Adipocyte (in vitro differentiated cells): ENCODE measurements at places on chromosomes 5 and 9.

DNA sequence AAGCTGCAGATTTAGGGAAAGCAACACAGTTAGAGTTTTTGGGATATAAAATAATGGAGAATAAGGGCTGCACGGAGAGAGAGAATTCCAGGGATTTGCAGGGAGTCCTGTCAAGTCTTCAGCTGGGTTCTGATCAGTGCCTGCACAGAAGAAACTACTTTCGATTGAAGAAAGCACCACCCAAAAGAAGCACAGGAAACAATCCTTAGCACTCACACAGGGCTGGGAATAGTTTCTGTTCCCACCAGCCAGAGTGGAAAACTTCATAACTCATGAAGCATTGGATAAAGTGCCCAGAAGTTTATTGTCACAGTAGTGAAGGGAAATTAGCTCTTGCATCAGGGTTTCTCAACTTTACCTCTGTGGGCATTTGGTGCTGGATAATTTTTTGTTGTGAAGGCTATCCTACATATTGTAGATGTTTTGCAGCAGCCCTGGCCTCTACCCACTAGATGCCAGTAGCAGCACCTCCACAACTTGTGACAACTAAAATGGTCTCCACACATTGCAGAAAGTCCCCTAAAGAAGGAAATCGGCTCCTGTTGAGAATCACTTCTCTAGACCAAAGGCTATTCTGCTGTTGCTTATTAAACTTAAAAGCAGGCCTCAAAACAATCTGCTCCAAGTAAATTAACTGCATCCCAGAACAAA is 71.0 kb upstream of the FAM120A start:
- DNase-seq: no peak

- peak; percentile 68 for DNase-seq
Observed at GRCh38 chr5:167770461-167770860, 521.0 kb upstream of the WWC1 start.

DNA sequence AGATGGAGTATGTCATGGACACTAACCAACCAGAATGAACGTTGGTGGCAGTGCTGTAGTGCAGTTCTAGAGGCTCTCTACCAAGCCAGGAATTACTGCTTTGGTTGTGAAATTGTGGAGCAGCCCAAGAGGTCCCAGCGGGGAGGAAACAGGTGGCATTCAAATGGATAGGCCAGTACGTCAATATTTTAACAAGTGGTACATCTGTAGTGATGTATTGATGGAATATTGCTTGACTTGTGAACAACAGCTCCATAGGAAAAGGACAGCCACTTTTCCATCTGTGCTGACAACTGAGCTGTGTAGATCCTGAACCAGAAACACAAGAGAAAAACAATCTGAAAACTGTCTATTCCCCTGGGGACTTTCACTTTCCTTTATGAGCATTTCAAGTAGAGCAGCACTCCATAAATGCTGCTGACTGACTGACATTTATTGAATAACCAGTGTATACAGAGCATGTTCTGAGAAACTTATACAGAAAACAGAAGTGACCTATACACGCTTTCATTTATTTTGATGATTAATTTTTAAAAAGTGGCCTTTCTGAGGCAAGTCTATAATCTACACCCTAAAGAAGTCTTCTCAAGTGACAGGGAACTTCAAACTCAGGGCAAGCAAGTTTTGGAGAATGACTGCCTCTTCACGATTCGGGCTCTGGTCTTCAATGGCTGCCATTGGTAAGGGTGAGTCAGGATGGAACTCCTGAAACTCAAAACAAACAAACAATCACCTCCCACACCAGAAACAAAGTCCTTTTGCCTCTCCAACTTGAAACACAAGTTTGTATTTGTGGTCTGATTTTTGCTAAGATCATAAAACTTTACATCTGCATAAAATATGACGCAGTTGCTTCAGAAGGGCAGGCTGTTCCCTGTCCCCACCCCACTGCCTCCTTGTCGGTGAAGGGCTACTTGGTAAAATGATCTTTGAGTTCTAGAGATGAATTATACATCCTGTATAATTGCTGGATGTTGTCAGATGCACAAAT is 362.4 kb downstream of the NDUFS4 start:
- no peak for DNase-seq

GRCh38 chr9:35074791-35075190 is 2.4 kb upstream of the VCP start:
- no peak for DNase-seq

GRCh38 chr9:108743416-108743815 is 112.4 kb downstream of the ACTL7B start:
- no peak for DNase-seq

DNA sequence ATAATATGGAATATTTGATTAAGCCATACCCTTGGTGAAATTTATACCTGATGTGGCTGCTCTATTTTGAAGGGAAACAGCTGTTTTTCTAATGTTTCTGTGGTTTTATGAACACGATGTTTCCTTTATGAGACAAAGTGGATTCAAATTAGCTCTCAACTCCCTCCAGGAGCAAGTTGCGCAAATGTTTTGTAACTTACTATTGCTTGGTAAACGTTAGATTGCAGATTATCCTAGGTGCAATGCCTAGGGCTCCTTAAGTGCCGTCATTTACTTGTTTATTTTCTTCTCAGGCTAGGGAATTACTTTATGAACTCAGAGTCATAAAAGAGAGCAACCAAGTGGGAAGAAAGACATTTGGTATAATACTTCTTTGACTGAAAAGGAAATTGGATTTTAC is 763.1 kb downstream of the TAF11L14 start:
- peak; percentile 9 for DNase-seq

DNA sequence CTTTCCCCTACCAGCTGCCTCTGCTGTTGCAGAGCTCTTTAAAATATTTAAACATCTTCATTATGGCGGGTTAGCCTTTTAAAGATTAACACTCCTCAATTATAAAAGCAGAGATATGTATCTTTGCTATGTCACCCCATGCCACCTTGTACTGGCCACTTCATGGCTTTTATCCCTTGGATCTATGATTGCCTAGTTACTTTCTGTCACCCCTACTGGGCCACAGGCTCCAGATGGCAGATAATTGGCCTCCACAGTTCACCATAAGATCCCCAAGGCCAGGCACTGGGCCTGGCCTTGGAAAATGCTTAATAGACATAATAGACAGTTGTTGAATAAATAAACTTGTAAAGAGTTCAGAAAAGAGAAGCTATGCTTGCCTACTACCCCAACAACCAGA is 142.0 kb upstream of the SHB start:
- no peak for DNase-seq

DNA sequence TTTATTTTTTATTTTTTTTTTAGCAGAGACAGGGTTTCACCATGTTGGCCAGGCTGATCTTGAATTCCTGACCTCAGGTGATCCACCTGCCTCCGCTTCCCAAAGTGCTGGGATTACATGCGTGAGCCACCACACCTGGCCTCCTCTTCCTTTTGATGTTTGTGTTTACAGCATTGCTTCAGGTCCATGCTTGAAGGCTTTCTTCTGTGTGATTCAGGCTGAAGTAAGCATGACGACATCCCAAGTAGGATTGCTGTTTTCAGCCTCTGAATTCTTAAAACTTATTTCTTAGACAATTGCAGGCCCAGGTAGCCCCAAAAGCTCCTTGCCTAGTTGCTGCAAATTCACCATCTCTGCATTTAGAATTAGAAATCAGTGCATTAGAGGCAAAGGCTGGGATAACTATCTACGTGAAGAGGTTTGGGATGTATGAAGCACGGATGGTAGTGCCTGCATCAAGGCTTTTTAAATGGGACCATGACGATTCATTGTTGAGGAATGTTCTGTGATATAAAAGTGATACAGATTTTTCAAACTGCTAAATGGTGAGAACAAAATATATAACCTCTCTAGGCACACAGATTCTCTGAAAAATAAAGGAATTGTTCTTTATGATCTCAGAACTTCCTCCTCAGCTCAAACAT is 3.0 kb upstream of the ETF1 start:
- DNase-seq: no peak

DNA sequence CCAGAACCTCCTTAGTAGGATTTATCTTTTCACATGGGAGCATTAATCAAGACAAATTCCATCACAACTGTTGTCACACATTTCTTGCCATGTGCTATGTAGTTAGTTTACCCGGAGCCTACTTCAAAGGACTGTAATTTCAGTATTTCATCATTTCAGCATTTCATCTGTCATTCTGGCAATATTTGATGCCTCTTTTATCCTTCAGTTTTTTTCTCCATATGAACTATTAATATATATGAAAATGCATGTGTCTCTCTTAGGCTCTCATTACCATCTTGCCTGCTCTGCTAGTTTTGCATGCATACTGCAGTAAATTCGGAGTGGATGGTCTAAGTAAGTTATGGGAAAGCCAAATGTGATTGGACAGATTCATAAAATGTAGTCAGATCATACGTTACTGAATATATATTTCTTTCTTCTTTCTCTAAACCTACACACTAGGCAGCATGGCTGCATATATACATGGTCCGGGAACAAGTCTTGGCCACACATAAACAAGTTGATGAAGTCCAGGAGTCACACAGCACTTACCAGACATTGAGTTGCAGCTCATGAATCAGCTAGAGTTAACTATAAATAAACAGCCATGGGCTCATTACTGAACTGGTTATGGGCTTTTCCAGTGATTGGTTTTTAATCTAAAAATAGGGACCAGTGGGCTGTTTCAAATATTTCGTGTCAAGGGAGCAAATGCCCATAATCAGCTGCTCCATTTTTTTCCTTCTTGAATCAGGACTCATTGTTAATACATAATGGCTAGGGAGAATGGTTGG is 46.6 kb downstream of the SPATA31D1 start:
- no peak for DNase-seq

GRCh38 chr9:1284727-1285126 is 234.6 kb downstream of the DMRT2 start:
- DNase-seq: no peak

DNA sequence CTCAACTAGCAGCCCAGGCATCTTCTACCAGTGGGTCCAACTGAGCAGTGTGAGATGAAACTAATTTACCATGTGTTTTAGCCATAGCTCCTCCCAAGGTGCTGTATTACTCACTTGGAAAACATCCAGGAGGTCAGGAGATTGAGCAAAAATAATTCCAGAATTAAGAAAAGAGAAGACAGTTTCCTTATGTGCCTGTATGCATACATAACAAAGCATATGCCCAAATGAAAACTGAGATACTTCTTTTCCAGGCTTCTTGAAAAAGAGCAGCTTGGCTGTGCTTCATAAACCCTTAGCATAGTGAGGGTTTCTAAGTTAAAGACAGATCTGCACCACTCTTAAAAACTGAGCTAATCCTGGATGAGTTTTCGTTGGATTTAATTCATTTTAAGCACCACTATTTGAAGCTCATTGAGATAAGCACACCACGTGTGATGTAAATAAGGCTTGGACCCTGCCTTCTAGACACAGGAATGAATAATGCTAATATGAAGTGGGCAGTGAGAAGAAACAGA is 119.4 kb downstream of the ADAMTS12 start:
- peak; percentile 65 for DNase-seq

GRCh38 chr9:36676778-36677485 is 104.2 kb downstream of the MELK start:
- peak; percentile 1 for DNase-seq

DNA sequence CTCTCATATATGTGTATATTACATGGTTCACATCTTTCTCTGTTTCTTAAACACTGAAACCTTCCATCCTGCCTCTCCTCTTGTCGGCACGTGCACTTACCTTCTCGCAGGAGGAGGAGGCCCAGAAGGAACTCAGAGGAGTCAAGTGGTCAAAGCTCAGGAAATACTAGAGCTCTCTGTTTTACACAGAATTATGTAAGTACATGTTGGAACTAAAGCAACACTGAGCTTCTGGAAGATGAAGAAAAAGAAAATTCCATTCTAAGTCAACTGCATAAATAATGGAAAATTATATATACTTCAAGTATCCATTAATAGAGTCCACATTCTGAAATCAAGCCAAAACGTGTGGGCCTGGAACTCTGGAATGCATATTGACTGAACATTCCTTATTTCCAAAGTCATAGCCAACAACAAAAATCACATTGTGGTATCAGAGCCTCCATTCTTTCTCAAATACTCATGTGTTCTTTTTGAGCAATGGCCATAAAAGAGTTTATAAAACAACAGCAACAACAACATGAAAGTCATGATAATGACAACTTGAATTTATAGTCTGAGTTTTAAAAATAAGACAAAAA is 121.5 kb upstream of the RAI14 start:
- DNase-seq: peak; percentile 93

GRCh38 chr5:25418319-25418859 is 773.6 kb upstream of the CDH10 start:
- no peak for DNase-seq

- no peak for DNase-seq
Observed at GRCh38 chr5:91282210-91282609, 100.9 kb downstream of the ARRDC3 start.

GRCh38 chr5:94480486-94480885 is 137.9 kb downstream of the KIAA0825 start:
- peak; percentile 35 for DNase-seq

GRCh38 chr9:71774920-71775319 is 6.6 kb upstream of the CEMIP2 start:
- DNase-seq: no peak

GRCh38 chr9:73643379-73644013 is 491.8 kb downstream of the ANXA1 start:
- peak; percentile 48 for DNase-seq

- no peak for DNase-seq
Observed at GRCh38 chr9:138099803-138100598, 222.4 kb downstream of the CACNA1B start.

DNA sequence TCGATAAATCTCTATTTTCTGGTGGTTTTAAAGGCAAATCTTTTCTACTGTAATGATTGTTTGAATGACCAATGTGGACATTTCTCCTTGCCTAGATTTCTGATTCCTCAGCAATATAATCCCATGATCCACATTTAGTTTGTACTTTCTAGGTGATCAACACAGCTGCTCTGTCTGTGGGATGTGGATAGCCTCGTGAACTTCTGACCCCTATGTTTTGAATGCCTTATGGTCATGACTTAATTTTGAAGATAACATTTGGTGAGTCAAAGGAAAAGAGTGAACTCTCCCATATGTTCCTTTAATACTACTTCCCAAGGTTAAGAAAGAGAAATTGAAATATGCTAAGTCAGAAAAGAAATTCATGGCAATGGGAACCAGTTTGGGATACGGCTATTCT is 147.5 kb downstream of the CAVIN4 start:
- no peak for DNase-seq

DNA sequence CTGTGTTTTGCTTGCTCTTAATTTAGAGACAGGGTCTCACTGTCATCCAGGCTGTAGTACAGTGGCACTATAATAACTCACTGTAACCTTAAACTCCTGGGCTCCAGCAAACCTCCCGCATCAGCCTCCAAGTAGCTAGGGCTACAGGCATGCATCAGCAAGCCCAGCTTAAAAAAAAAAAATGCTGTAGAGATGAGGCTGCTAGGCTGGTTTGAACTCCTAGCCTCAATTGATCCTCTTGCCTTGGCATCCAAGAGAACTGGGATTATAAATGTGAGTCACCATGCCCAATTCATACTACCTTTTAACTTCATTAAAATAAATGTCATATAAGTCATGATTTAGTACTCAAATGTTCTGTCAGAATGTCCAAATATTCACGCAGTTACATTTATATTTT is 2195.7 kb upstream of the C9orf72 start:
- DNase-seq: no peak

- no peak for DNase-seq
Observed at GRCh38 chr5:173657741-173658356, 41.4 kb upstream of the BOD1 start.

- no peak for DNase-seq
Observed at GRCh38 chr5:105638437-105638836, 2032.3 kb downstream of the EFNA5 start.

- DNase-seq: no peak
Observed at GRCh38 chr5:144009116-144009515, 161.3 kb downstream of the YIPF5 start.
